ENCODE measurements at places on chromosomes 3 and 15.

- no peak for DNase-seq
Measured at GRCh38 chr3:25784971-25785370, 1.7 kb upstream of the NGLY1 start.

DNA sequence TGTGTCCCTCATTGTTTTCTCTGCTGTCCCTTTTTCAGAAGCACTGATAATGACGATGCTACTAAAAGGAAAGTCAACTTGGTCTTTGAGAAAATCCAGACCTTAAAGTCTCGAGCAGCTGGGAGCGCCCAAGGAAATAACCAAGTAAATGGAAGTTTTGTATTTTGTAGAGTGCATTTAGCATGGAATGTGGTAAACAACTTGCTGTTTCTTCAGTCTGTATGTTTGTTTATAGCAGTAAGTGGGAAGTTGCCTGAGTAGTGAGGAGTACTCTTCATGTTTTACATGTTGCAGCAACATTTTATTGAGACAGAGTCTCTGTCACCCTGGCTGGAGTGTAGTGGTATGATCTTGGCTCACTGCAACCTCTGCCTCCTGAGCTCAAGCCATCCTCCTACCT, 66.0 kb downstream of the CGNL1 start:
- DNase-seq: no peak

DNA sequence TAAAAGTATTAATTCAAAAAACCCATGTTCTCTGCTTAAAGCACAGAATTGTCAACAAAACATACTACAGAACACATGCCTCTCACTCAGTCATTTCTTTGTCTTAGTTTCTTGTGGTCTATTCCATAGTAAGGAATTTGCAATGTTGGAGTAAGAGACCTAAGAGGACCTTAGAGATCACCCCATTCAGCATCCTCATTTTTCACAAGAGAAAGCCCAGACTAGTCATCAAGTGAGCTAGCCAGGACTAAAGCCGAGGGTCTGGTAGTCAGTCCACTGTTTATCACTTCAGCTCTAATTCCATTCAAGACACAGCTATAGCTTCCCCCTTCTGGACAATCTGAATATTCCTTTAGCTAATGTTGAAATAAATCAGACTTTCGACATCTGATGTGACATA, 601.1 kb downstream of the FHIT start:
- no peak for DNase-seq

DNA sequence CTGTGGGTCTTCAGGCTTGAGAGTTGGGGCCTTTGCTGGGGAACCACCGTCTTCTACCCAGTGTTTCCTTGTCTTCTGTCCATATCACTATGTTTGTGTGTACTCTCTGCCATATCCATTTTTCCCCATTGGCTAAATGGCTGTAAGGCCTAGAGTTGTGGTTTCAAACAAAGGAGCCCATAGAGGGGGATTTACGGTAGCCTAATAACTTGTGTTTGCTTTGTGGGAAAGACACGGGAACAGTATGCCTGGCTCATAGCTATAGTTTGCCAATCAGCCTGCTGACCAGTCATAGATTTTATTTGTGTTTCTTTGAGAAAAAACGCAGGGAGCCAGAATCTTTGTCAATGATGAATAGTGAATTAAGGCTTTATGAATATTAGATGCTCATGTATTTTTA, 554.8 kb downstream of the NAALADL2 start:
- DNase-seq: no peak

DNA sequence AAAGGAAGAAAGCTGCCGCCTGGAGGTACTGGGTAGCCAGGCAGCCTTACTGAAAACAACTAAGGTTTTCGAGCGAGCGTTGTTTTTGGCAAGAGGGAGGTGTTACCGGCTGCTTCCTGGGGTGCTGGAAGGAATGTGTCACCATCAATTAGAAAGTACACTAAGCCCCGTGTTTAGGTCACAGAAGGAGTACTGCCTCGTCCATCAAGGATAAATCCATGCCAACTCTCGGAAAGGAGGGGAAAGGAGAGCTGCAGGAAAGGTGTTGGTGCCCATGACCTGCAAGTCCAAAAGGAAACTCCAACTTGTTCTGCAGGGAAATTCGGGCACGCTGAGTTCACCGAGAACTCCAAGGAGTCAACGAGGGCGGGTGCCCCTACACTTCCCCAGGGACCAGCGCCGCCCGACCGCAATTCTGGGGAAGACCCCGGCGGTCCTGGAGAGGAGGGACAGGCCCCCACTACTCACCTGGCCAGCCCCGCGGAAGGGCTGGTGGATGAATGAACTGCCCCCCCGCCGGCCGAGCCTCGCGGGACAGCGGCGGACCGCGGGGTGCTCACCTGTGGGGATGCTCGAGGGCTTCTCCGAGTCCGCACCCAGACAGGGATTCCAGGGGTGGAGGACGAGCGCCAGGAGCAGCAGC, 542 bp downstream of the PLOD2 start:
- no peak for DNase-seq

DNA sequence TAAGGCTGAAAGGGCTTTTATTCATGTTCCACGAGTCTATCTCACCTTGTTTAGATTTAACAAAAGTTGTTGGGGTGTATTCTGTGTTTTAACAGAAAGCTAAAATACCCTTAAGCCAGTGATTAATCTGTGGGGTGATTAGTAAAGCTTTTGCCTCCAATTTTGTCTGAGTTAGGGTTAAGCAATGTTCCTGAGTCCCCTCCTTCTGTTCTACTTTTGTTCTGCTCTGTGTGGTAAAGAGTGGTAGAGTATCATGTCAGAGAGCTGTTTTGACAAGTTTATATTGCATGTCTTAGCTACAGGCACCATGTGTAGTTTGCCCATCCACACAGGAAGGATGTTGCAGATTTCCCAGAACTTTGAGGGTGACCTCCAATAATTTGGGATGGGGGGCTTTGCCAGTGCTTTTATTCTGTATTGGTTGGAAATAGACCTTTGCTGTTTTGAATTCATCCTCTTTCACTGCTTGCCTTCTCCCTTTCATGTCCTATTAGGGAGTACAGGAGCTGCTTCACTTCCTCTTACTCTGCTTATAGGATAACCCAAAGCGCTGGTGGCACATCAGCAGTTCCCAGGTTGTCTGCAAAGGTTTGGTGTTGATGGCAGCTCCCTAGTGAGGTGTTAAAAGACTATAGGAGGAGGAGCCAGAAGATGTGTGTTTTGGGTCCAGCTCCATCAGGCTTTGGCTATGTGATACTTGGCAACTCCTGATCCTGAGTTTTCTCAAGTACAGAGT, 7.4 kb downstream of the PDE8A start:
- DNase-seq: no peak

DNA sequence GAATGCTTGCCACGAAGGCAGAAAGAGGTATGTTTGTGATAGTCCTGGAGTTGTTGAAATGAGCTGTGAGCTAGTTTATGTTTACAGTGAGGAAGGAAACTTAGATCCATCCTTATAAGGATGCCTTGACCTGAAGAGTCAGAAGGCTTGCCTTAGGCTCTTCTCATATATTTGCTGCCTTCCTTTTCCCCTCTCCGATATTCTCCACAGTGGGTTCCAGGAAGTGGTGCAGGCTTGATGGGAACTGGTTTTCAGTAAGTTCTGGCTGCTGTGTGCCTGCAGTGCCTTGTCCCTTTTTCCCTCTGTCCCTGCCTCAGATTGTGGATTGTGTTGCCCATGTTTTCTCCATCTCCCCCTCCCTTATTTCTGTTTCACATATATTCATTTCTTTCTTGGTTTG, 287.3 kb upstream of the UBE2E1 start:
- DNase-seq: no peak

DNA sequence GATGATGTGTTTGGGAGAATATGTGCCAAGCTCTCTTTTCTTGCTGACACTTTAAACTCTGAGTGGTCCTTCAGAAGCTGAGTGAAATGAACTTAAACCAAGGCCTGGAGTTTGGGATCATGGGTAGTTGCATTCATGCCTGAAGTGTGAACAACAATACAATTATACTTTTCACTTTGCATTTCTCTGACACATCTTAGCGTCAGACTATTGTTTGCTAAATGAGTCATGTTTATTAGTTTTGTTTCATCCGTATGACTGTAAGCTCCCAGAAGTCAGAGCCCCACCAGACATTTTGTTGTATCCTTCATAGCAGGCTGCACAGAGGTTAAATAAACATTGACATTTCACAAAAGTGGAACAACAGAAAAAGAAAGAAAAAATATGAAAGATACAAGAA, 542.6 kb downstream of the TUSC7 start:
- DNase-seq: no peak

DNA sequence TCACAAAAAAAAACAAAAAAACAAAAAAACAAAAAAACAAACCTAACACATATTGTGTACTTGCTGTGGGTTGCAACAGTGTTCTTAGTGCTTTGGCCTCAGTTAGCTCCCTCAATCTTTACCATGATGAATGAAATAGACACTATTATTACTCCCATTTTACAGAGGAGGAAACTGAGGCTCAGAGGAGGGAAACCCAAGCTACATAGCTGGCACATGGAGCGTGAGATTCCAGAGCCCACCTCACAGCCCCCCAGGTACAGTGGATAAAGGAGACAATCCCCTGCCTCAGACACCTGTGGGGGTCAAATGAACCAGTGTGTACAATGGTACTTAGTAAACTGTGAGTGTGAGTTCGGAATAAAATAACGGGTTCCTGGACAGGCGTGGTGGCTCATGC, 104.9 kb upstream of the SMAD3 start:
- DNase-seq: no peak

- no peak for DNase-seq
Measured at GRCh38 chr3:73029321-73029796, 32.1 kb upstream of the EBLN2 start.
